ENCODE measurements at places on chromosomes 5 and 9. TPM values are rescaled to one million over a fixed set of nuclear protein-coding genes. Genes with fewer than 3 reads are reported as not detected.
A peak's percentile ranks its signal among the peaks of the same experiment; 100 is the strongest.

- peak overlapping the region; percentile 88 for H3K27ac ChIP-seq
- DNase-seq, result no peak
- peak overlapping the region; percentile 33 for H3K4me3 ChIP-seq
- no peaks in the 10 kb centered on the region for H3K27me3 ChIP-seq
- peaks cover 47% of the 10 kb centered on the region for H3K4me1 ChIP-seq
Measured at GRCh38 chr9:129838707-129839259, 3.5 kb downstream of the USP20 start.

DNA sequence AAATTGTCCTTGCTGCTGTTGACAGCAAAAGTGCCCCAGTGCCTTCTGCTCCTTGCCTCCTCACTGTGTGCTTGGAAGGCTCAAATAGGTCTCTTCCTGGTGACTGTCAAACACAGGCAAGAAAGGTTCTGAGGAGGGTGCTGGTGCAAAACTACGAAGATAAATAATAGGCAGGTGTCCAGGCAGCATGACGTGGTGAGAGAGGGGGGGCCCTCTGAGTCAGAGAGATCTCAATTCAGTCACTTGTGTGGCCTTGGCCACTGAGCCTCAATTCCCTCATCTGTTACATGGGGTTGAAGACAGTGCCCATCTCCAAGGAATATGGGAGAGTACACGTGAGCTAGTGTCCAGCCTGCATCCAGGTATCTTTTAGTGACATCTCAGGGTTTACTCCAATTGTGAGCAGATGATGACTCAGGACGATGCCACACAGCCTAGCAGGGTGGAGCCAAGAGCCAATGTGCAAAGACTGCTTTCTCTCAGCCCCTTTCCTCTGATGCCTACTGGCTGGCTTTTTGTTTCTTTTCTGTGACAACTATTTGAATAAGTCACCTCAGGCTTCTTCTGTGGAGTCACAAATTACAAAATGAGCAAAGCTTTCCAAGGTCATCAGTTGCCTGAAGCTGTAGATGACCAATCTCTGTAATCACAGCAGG is 29.7 kb upstream of the SMIM32 start:
- no peak overlapping the region for H3K27ac ChIP-seq
- H3K4me1 ChIP-seq, result no peaks in the 10 kb centered on the region
- peaks cover 37% of the 10 kb centered on the region for H3K27me3 ChIP-seq
- peaks cover 13% of the 10 kb centered on the region for H3K36me3 ChIP-seq

DNA sequence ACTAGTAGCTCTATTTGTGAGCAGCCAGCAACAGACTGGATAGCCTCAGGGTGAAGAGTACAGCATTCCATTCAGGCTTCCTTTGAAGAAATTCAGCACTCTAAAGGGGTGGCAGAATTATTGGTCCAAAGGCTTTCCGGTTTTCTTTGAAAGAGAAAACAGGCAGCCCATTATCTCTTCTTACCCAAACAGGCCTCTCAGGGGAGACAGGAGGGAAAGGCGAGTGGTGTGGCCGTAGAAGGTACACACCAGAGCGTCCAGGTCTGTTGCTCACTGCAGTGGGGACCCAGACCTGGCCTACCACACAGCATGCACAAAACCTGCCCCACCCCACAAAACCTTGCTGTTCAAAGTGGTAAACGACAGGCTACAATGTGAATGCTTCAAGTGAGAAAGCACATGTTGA is 83.3 kb downstream of the ZNF608 start:
- H3K27me3 ChIP-seq, result no peaks in the 10 kb centered on the region
- H3K4me1 ChIP-seq, result peaks cover 69% of the 10 kb centered on the region
- no peak overlapping the region for H3K4me3 ChIP-seq
- DNase-seq, result no peak
- H3K36me3 ChIP-seq, result no peaks in the 10 kb centered on the region

PRUNE2 gene
- 11.4 TPM for total RNA-seq

LIFR gene
- total RNA-seq, result 5.9 TPM
